ENCODE measurements at places on chromosomes 16 and 17.

- DNase-seq, result no peak
These were observed 18.1 kb downstream of the SPATA32 start for GRCh38 chr17:45243750-45244149.

GRCh38 chr17:34930283-34930682 lies 31.0 kb downstream of the CCT6B start:
- no peak for DNase-seq

- DNase-seq, result no peak
These were observed 247.5 kb upstream of the ELAC2 start for GRCh38 chr17:13265311-13265710.

DNA sequence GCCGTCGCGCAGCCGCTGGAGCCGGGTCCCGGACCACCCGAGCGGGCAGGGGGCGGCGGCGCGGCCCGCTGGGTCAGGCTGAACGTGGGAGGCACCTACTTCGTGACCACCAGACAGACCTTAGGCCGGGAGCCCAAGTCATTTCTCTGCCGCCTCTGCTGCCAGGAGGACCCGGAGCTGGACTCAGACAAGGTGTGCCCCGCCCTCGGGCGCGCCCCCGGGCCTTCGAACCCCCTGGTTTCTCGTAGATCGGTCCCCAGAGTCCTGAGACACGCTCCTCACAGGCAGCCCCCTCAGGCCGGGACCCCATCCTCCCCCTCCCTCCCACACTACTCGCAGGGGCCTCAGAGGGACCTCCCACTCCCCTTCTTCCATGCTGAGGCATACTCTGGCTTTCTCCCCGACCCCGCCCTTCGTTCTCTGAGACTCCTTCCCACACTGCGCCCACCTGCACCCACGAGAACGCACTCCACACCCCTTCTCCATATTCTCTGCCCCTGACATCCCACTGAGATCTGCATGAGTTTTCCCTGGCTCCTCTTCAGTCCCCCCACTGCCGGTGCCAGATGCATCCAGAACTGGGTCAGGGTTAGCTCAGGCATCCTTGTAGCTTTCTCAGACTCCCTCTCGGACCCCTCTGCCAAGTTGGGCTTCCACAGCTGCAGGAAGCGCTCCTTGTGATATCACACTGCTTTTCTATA lies 523 bp downstream of the KCTD2 start:
- no peak for DNase-seq

DNA sequence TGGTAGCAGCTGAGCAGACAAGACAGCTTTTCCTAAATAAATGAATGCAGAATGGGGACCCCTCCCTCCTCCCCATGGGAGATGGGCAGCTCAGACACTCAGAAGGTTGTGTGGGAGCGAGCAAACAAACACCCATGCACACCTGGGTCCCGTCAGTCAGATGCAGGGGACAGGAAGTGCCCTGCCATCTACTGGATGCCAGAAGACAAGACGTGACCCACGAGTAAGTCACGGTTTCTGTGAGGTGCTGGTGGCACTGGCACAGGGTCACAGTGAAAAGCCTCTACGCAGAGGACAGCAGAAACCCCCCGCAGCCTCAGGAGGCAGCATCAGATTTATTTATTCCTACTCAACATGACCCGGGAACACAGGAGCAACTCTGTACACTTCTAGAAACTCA lies 8.4 kb downstream of the HBQ1 start:
- DNase-seq, result no peak

- DNase-seq, result no peak
These were observed 49.1 kb downstream of the ADCY7 start for GRCh38 chr16:50315346-50315997.

- DNase-seq, result no peak
These were observed 3.6 kb downstream of the PRSS33 start for GRCh38 chr16:2783581-2784357.

GRCh38 chr17:49688848-49689247 lies 11.0 kb upstream of the SPOP start:
- no peak for DNase-seq

DNA sequence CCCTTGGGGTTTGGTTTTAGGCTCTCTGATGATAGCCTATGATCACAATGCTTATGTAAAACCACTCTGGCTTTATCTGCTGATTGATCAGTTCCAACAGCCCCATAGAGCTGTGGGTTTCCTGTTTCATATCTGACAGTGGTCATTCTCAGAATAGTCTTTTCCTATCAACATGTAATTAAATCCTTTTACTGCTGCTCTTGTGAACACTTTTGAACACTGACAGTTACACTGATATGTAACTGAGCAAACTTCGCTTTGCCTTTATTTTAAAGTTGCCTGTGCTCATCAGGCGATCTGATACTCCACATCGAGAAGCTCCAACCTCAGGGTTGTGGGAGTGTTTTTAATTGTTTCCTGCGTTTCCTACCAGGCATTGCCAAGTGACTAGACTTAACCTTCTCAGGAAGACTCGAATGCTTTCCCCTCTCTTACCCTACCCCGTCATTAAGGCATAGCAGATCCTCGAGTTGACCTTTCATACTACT lies 17.3 kb upstream of the CLEC18B start:
- no peak for DNase-seq

GRCh38 chr17:73969956-73970355 lies 233.5 kb upstream of the RPL38 start:
- DNase-seq, result no peak

DNA sequence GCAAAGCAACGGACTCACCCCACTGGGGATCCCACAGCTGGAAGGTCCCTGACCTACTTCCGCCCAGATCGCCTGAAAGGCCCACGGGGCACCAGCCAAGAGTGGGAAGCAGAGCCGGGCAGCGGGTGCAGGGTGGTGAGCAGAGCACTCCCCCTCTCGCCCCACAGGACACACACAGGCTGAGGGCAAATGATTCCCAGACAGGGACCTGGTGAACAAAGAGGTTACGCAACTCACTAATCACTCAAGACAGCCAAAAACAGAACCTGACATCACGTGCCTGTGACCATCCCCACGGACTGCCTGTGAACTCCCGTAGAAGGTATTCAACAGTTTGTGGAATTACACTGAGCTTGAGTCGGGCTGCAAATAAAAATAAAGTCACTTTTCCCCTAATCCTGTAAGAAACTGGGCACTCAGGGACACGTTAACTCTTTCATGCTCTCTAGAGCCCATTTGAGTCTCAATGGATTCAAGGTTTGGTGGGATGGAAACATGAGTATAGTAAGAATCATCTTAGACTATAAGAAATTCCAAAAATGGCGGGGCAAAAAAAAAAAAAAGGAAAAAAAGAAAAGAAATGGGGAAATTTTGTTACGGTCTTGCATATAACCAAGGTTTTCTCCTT lies 396.1 kb downstream of the SOX9 start:
- DNase-seq, result no peak

DNA sequence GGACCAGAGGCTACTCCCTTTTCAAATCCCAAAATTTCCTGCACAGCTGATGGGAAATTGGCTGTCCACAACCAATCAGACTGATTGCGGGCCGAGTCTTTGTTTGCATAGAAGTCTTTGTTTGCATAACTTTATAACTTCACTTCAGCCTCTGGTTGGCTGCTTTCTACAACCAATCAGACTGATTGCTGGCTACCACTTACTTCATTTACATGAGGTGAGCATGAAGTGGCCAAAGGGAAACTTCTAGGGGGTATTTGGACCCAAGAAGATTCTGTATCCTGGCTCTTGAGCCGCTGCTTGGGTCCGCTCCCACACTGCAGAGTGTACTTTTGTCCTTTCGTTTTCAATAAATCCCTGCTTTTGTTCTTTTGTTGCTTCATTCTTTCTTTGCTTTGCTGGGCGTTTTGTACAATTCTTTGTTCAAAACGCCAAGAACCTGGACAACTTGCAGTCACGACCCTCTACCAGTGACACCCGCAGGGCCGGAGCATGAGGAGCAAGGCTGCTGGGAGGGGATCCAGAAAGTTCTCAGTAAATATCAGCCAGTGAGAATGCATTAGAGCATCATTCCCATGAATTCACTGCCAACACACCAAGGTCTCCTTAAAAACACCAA lies 67.5 kb downstream of the IQCK start:
- no peak for DNase-seq

DNA sequence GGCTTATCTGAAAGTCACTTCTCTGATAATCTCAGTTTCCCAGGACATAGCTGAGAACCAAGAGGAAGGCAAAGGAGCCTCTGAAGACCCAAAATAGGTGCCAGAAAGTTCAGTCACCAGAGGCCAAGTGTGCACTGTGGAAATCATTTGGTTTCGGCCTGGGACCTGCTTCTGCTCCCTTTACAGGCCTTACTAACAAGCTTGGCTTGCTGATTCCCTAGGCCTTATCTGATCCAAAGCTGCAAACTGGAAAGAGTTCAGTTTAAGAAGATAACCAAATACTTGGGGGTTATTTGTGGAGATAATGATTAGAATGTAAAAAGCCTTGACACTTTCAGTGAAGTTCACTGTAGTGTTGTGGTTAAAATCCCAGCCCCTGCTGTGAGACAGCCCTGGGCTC lies 17.0 kb downstream of the ITGA3 start:
- no peak for DNase-seq

DNA sequence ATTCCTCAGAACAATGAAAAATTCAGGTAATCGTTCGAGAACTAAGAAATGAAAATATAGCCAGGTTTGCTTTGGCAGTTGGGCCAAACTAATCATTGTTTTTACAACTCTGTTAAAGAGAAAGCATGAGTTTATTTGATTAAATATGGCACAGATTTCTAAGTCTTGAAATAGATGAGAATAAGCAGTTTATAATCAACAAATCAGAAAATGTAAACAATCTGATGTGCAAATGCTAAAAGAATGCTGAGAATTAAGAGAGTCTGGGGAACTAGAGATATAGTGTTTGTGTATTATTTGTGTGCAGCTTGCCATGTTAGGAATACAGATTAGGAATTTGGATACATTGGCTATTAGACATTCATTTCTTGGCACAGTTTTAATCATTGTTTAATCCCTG lies 212.5 kb downstream of the TANC2 start:
- no peak for DNase-seq

- DNase-seq, result no peak
These were observed 131.8 kb downstream of the ABCC12 start for GRCh38 chr16:48024042-48024441.

DNA sequence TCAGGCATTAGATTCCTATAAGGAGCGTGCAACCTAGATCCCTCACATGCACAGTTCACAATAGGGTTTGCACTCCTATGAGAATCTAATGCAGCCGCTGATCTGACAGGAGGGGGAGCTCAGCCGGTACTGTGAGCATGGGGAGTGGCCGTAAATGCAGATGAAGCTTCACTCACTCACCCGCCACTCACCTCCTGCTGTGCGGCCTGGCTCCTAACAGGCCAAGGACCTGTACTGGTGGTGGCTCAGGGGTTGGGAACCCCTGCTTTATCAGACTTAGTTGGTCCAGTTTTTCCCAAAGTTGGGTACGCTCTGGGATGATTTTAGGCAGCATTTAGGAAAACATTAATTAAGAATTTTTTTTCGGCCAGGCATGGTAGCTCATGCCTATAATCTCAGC lies 103.8 kb downstream of the MARF1 start:
- DNase-seq, result no peak

DNA sequence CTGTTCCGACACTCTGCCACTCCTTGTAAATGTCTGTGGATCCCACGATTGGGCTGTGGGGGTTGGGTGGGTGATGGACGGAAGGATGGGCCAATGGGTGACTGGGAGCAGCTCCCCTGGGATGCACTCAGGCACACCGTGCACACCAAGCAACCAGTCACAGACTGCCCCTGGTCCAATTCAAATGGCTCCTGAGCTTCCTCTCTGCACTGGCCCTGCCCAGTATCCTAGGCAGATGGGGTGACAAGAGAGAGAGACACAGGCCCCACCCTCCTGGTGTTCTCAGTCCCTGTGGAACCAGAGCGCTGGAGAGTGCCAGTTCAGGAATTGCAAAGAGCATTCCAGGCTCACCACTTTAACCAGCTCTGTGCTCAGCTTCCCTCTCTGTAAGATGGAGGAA lies 32.8 kb downstream of the BEAN1 start:
- no peak for DNase-seq

GRCh38 chr17:81365148-81365600 lies 30.1 kb upstream of the BAHCC1 start:
- no peak for DNase-seq

GRCh38 chr16:3879258-3879886 lies 1.1 kb downstream of the CREBBP start:
- no peak for DNase-seq

DNA sequence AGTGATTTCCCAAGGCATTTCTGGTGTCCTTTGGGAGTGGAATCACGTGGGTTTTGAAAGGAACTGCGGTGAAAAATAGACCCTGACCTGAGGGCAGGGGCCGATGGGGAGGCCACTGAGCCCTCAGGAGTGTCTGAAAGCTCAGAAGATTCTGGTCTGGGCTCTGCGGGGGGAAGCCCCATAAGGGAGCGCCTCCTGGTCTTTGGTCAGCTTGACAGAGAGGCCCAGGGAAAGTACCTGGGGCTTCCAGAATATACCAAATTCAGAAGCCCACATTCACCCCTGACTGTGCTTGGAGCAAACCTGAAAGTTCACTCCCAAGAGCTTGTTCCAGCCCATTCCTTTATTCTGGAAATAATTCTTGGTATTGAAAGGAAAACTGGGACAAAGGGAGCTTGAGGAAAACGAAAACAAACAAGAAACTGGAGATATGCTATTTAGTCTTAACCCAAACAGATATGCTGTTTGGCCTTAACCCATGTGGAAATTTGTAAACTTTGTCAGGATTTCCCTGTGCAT lies 23.2 kb upstream of the NAGLU start:
- DNase-seq, result no peak

DNA sequence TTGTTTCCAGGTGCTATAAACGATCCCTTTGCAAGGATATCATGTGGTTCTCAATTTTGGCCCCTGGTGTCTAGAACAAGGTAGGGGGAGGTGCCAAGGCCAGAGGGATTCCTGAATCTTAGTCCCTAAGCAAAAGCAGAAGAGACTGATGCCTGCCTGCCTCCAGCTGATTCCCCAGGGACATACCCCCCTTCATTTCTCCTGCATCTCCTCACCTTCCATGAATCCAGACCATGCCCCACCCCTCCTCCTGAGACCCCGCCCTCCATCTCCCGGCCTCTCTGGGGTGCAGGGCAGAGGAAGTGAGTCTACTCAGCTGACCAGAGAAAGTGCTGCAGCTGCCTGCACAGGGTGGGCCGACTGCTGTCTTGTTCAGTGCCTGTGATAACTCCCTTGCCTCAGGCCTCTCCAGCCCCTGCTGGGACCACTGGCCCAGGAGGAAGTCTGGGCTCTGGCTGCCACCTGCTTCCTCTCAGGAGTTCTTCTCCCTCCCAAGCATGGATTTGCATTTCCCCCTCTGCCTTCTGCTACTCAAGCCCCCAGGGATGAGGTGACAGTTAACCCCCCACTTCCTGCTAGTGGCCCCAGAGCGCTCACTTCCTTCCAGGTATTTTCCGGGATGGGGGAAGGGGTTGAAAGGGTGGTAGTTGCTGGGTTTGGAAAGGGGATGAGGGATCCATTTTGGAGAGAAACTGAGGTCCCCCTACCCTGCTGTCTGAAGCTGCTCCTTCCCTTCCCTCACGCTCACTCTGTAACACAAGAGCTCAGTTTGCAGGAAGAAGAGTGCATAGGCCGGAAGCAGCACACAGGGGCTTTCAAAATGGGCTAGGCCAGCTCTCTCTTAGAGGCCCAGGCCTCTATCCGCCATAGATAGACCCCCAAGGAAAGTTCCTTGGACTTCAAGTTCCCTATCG lies 10.5 kb upstream of the TSPOAP1 start:
- DNase-seq, result no peak
